Smooth muscle cell of trachea (primary cell): ENCODE measurements at places on chromosomes 6 and 20. TPM values are rescaled to one million over a fixed set of nuclear protein-coding genes. Genes with fewer than 3 reads are reported as not detected.

The HTR1E gene
- not detected in 2 replicates for total RNA-seq

The RNF144B gene
- total RNA-seq = 1.0 and 1.2 TPM in 2 replicates

The PPP1R18 gene
- total RNA-seq = 46.5 and 75.9 TPM in 2 replicates

The KCNK5 gene
- total RNA-seq = not detected in 2 replicates

The HSF2 gene
- 28.9 and 33.3 TPM in 2 replicates for total RNA-seq

The SRSF12 gene
- total RNA-seq = not detected in 2 replicates

The PKIB gene
- 2.6 and 11.1 TPM in 2 replicates for total RNA-seq

The KHDC1L gene
- total RNA-seq = not detected in 2 replicates

The ADTRP gene
- total RNA-seq = 1.0 and 2.3 TPM in 2 replicates

The TXLNB gene
- total RNA-seq = 2.3 and 4.1 TPM in 2 replicates

The NPEPL1 gene
- total RNA-seq = 23.0 and 27.6 TPM in 2 replicates

The RRAGD gene
- 0.58 and 1.3 TPM in 2 replicates for total RNA-seq

The SHLD1 gene
- 0.50 and 2.2 TPM in 2 replicates for total RNA-seq

The RSPO3 gene
- 2.0 and 2.3 TPM in 2 replicates for total RNA-seq

The PCK1 gene
- not detected in 2 replicates for total RNA-seq

The TMEM244 gene
- total RNA-seq = not detected in 2 replicates

The MTO1 gene
- 34.6 and 36.4 TPM in 2 replicates for total RNA-seq

The WFDC5 gene
- total RNA-seq = not detected in 2 replicates

The PKIG gene
- 129 and 140 TPM in 2 replicates for total RNA-seq

The PLG gene
- not detected in 2 replicates for total RNA-seq

The GLP1R gene
- not detected in 2 replicates for total RNA-seq
